Ascending aorta (tissue), 2 donors: ENCODE measurements at places on chromosomes 11 and 22. TPM values are rescaled to one million over a fixed set of nuclear protein-coding genes. Genes with fewer than 3 reads are reported as not detected.

- DNase-seq: no peak
Measured at GRCh38 chr11:36033082-36033751, 89.4 kb downstream of the LDLRAD3 start.

DNA sequence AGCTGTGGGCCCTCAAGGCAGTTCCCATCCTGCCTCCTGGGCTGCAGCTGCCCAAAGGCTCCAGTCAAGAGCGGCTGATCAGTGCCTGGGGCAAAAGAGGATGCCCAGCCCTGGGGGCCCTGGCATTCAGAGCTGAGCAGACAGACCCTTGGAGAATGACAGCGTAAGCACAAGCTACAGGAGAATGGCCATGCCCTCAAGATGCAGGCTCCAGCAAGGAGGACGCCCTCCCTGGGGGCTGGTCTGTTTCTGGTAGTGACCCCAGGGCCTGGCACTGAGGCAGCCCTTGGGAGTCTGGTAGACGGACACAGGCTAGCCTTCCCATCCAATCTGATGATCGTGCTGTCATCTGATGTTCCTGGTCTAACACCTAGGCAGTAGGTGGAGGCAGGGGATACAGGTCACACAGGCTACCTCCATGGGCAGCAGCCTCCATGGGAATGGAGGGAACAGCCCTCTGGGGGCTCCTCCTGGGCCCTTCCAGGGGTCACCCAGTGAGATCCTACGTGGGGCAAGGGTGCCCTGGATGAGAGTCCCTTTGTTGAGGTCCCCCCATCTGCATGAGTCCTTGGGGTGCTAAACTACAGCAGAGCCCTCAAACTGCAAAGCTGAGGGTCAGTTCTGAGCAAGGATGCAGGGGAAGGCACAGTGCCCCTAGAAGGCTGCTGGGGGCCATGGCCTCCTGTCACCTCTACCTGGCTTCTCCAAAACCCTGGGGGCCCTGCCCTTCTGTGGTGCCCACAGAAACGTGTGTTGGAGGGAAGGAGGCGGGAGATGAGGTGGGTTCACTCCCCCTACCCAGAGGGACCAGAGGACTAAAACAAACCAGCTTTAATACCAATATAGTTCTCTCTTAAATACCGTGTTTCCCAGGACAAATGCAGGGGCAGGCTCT, 10.2 kb upstream of the SF1 start:
- peak; percentile 45 for DNase-seq

- DNase-seq: peak; percentile 97
Measured at GRCh38 chr22:46116491-46116958, 33.8 kb upstream of the PPARA start.

- DNase-seq: no peak
Measured at GRCh38 chr11:117823294-117823945, 1.1 kb downstream of the FXYD2 start.

GRCh38 chr11:47857892-47858543, 9.9 kb upstream of the NUP160 start:
- DNase-seq: no peak

DNA sequence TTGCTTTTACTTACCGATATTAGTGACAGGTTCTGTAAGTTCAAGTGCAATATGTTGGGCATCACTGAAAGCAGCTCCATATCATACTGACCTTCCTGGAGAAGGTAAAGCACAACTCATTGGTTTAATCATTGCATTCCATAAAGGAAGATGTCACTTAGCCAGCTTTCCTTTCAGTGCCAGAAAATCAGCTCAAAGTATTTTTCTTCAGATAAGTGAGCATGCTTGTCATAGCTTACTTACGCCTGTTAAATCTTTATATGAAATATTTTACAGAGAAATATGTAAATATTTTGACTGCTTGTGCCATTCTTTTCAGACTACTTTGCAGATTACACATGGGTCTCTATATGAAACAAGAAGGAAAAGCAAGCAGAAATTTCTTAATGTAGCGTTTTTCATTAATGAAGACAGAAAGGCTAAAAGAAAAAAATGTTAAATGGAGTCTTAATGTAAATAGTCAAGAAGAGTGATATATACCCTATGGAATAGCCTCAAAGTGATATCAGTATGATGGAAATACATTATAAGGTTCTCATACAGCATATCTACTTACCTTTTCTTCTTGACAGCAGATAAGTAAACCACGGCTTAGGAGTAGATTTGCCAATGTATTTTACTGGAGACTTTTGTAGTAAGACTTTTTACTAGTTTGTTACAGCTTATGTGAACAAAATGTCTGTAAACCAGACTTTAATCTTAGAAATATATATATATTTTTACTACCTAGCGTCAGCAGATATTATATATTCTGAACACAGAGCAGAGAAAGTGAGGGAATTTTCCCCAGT, 649.7 kb downstream of the METTL15 start:
- no peak for DNase-seq

DNA sequence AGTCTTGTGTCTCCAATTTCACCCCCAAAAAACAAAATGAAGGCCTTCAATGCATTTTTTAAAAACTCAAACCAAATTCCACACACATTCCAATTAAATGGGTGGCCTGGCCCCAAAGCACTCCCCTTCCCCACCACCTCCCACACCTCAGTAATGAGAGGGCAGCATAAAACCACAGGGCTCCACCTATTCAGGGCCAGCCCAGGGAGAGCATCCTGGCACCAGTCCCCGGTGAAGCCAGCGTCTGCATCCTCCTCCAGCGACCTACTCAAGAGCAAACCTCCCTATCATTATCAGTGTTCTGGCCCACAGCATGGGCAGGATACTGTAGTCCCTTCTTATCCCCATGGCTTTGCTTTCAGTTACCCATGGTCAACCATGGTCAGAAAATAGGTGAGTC, 17.8 kb upstream of the OR8B8 start:
- DNase-seq: no peak

DNA sequence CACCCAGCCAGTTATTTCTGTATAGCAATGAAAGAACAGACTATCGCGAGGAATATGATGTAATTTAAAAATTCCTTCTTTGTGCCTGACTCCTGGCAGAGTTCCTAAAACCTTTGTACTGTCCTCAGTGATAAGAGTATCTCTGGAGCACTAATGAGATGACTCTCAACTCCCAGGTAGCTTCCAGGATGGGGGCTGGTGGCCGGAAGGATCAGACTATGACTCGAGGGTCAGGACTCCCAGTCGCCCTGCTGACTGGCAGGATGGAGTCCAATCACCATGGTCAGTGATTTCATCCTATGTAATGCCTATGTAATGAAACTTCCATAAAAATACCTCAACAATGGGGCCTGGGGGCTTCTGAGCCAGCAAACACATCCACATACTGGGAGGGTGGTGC, 135.1 kb downstream of the SHANK2 start:
- no peak for DNase-seq

GRCh38 chr11:84522331-84522730, 1104.8 kb downstream of the DLG2 start:
- no peak for DNase-seq

DNA sequence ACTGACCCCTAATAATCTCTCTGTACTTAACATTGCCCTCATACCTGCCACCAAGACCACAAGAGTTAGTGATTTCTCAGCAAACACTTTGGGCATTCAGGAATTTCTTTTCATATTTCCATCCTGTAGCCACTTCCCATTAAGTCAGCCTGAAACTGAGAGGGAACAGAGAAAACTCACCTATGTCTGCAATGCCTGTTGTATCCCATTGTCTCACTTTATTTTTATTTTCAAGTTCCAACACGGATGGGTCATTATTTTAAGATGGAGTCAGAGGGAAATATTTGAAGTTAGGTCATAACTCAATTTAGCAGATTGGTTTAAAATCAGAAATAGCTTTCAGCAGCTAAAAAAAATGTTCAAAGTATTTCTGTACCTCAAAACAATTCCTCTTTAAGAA, 937.8 kb upstream of the CHORDC1 start:
- DNase-seq: no peak

DNA sequence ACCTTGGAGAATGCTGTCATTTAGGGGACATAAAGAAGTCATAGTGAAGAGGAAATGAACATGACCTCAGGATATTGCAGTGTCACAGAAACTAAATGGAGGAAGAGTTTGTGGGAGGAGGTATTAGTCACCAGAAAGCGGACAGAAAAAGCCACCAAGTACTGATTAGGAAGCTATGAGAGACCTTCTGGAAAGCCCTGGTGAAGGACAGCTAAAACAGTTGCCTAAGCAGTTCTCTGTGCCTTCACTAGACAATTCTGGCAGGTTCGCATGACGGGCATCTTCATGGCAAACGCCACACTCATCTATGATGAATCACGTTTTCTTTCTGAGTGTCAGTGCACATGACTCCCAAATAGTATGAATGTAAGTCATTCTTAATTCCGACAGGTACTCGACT, 325.8 kb downstream of the C11orf87 start:
- DNase-seq: no peak

DNA sequence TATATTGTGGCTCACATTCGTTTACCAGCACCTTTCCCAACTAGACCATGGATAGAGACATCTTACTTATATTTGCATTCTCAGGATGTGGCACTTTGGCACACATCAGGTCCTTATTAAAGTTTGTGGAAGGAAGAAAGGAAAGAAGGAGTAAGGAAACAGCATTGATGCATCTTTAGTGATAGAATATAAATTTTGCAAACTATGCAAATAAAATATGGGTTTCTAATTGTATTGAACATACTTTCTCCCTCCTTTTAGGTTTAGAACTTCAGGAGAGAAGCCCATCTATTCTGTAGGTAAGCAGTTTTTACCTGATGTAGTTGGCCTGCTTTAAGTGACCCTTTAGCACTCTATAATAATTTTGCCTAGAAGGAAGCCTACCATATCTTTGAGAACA, 20.4 kb downstream of the MRPL48 start:
- DNase-seq: no peak

- DNase-seq: no peak
Measured at GRCh38 chr22:19663286-19663815, 51.0 kb upstream of the SEPTIN5 start.

- DNase-seq: no peak
Measured at GRCh38 chr11:118156531-118157185, 4.0 kb upstream of the SCN4B start.

DNA sequence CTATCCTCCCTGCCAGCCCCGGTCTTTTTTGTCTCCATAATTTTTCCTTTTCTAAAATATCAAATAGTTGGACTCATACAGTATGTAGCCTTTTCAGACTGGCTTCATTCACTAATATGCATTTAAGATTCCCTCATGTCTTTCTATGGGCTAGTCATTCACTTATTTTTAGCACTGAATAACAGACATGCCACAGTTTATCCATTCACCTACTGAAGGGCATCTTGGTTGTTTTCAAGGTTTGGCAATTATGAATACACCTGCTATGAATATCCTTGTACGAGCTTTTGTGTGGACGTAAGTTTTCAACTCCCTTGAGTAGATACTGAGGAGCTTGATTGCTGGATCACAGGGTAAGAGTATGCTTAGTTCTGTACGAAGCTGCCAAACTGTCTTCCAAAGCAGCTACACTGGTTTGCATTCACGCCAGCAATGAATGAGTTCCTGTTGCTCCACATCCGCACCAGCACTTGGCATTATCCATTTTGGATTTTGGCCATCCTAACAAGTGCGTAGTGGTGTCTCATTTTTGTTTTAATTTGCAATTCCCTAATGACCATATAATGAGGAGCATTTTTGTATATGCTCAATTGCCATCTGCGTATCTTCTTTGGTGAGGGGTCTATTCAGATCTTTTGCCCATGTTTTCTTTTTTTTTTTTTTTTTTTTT, 21.1 kb downstream of the ALG12 start:
- no peak for DNase-seq

DNA sequence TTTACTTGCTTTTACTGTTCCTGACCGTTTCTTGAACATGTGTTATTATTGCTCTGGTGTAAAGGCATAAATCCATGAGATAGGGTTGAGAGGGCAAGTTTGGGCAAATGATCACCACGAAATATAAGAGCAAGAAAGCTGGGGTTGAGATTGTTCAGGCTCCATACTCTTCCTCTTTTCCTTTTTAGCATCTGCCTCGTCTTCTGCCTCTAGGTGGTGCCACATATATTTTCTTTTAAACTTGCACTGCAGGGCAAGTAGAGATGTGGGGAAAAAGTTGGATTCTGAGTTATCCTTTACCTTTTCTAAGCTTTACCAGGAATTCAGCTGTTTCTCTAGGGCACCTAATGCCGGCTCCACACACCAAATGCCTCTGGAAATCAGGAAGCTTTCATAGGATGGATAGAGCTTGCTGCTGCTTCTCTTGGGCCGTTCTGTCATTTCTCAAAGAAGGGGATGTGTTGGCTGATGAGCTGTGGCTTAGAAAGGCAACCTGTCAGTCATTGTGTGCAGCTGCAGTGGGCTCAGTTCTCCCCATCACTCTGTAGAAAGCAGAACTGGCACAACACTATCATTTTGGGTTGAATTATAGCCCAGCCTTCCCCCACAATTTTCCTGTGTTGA, 98.2 kb downstream of the LDLRAD3 start:
- no peak for DNase-seq

- DNase-seq: peak; percentile 94
Measured at GRCh38 chr22:42743501-42743991, 22.9 kb upstream of the A4GALT start.

GRCh38 chr22:39818094-39818493, 75.5 kb downstream of the ENTHD1 start:
- no peak for DNase-seq

GRCh38 chr11:37184326-37184725, 586.3 kb upstream of the RAG2 start:
- DNase-seq: no peak

DNA sequence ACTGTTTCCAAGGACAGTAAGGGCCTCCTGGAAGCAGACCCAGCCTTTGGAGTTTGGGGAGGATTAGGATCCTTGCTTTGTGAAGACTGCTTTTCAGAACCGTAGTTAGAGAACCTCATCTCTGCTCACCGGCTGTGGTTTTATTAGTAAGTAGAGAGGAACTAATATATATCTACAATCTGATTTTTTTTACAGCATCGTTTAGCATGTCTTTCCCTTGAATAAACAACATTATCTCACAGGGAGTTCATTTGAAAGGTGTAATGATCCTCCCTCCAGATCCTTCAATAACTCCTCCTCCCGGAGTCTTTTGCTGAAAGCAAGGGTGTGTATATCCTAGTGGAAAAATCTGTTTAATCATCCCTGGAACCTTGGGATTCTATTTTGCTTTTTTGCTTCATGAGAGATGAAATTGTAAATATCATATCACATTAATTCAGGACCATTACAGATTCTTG, 132.7 kb downstream of the DBX1 start:
- no peak for DNase-seq

- no peak for DNase-seq
Measured at GRCh38 chr11:130913268-130913667, 3.0 kb downstream of the SNX19 start.

GRCh38 chr11:128411150-128411549, 176.2 kb downstream of the ETS1 start:
- DNase-seq: no peak

The DDI1 gene
- not detected for total RNA-seq

The IGLL5 gene
- total RNA-seq: 2.3 TPM

The EIF3D gene
- total RNA-seq: 212 TPM

The SCARF2 gene
- total RNA-seq: 133 TPM

The SLC25A17 gene
- total RNA-seq: 62.1 TPM

The UBQLN3 gene
- not detected for total RNA-seq

The LIPT2 gene
- not detected for total RNA-seq

The PLA2G3 gene
- total RNA-seq: not detected

The MRGPRE gene
- not detected for total RNA-seq

The MYO7A gene
- 46.4 TPM for total RNA-seq

The AIFM3 gene
- not detected for total RNA-seq

The LRRC74B gene
- 2.6 TPM for total RNA-seq

The P2RY2 gene
- 18.3 TPM for total RNA-seq

The JAML gene
- total RNA-seq: not detected

The SLC1A2 gene
- total RNA-seq: 0.32 TPM

The TRIM6 gene
- total RNA-seq: 0.64 TPM

The MS4A2 gene
- total RNA-seq: not detected

The EXPH5 gene
- 1.1 TPM for total RNA-seq

The APOL5 gene
- total RNA-seq: not detected

The TYMP gene
- 150 TPM for total RNA-seq

The SLC7A4 gene
- total RNA-seq: 20.4 TPM
